T-cell (primary cell): ENCODE measurements at places on chromosomes 12 and 14. TPM values are rescaled to one million over a fixed set of nuclear protein-coding genes. Genes with fewer than 3 reads are reported as not detected.

FERMT2 gene
- 1.0 TPM for total RNA-seq

SLC17A8 gene
- not detected for total RNA-seq

GRCh38 chr14:32724867-32725471, 213.7 kb upstream of the NPAS3 start:
- DNase-seq: no peak

GRCh38 chr12:1949771-1950470, 31.5 kb upstream of the CACNA2D4 start:
- DNase-seq: no peak

DNA sequence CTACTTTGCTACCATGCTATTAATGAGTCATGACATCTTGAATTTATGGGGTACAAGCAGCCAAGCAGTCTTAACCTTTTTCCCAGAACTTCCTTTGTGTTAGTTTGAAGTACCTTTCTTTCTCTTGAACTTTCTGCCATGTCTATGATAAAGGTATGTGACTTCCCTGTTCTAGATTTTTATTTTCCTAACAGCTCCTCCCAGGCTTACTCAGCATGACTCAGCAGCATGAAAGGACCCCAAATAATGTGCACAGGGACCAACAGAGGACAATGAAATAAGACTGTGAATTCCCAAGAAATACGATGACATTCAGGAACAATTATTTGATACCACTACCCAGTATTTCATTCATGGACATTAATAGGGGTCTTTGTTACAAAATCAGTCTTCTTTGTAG, 60.0 kb downstream of the TTC6 start:
- no peak for DNase-seq

- no peak for DNase-seq
Measured at GRCh38 chr12:131673888-131674257, 37.0 kb upstream of the SFSWAP start.
